ENCODE measurements at places on chromosomes 4 and X. TPM values are rescaled to one million over a fixed set of nuclear protein-coding genes. Genes with fewer than 3 reads are reported as not detected.

GRCh38 chrX:11740794-11741193 is 17.2 kb upstream of the MSL3 start:
- DNase-seq, result no peak

DNA sequence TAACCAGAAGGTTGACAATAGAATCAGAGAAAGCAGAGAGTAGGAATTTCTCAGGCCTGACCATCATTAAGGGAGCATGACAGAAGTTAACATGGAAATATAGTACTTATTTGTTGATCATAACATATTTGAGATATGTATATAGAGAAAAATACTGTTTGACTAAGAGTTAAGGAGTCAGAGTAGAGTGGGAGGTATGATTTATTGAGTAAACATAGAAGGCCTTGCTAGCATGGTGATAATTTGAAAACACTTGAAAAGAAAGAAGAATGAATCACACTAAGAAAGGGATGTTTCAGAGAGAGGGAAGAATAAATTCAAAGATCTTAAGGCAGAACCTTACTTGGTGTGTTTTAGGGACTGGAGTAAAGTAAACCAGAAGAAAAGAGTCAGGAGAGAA is 437.2 kb upstream of the TECRL start:
- no peak for DNase-seq

DNA sequence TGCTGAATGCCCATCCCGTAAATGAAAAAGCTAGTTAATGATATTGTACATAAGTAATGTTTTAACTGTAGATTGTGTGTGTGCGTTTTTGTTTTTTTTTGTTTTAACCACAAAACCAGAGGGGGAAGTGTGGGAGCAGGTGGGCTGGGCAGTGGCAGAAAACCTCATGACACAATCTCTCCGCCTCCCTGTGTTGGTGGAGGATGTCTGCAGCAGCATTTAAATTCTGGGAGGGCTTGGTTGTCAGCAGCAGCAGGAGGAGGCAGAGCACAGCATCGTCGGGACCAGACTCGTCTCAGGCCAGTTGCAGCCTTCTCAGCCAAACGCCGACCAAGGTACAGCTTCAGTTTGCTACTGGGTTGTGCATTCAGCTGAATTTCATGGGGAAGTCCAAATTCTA is at the start of gene SPP1:
Gene SPP1 (plus strand): TSS at position 249 of the 400 bp plus-strand sequence. CDS start 1,182 bp downstream, outside the sequence.
- DNase-seq, result no peak

- no peak for DNase-seq
Measured at GRCh38 chr4:57740625-57741190, 630.5 kb upstream of the IGFBP7 start.

The DOCK11 gene
- total RNA-seq, result 4.4 TPM

The TLL1 gene
- 2.8 TPM for total RNA-seq

DNA sequence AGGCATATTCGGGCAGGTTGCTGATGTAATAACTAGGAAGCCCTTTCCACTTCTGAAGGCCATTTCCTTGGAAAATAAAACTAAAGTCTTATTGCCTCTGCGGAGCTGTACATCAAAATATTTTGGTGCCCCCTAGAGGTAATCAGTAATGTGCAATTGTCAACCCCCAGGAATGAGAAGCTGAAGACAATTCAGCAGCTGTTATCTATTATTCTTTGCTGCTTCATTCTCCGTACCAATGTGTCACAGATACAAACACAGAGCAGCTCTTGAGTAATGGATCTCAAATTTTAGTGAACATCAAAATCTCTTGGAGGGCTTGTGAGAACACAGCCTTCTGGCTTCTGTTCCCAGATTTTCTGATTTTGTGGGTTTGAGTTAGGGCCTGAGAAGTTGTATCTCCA is 3.5 kb upstream of the SLIT2 start:
- no peak for DNase-seq

GRCh38 chr4:113837397-113837796 is 75.9 kb upstream of the CAMK2D start:
- DNase-seq, result no peak

DNA sequence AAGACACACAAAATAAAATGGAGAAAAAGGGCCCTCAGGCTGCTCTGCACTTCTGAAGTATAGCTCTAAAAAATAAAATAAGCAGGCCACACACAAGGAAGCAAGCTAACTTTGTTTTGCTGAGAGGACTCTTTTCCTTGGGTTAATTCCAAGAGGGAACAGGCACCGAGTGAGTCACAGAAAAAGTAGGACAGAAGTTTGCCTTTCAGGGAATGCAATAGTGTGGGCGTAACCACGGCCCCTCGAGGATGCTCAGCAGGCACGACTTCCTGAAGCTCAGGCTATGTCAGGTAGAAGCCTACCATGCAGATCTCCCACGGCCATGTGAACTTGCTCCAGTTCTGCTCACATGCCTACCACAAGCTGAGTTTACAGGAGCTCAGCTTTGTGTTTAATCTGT is 22.1 kb downstream of the PPP1R2C start:
- DNase-seq, result peak; percentile 48

DNA sequence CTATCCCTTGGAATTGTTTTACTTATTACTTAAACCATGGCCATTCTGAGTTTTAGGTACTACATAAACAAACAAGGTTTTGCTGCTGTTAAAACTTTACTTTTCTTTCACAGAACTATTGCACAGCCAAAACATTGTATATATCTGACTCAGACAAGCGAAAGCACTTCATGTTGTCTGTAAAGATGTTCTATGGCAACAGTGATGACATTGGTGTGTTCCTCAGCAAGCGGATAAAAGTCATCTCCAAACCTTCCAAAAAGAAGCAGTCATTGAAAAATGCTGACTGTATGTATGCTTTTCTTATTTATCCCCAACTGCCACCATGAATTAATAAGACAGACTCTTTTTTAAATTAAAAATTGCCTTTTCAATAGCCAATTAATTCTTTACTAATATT is 69.8 kb downstream of the CCKAR start:
- no peak for DNase-seq

DNA sequence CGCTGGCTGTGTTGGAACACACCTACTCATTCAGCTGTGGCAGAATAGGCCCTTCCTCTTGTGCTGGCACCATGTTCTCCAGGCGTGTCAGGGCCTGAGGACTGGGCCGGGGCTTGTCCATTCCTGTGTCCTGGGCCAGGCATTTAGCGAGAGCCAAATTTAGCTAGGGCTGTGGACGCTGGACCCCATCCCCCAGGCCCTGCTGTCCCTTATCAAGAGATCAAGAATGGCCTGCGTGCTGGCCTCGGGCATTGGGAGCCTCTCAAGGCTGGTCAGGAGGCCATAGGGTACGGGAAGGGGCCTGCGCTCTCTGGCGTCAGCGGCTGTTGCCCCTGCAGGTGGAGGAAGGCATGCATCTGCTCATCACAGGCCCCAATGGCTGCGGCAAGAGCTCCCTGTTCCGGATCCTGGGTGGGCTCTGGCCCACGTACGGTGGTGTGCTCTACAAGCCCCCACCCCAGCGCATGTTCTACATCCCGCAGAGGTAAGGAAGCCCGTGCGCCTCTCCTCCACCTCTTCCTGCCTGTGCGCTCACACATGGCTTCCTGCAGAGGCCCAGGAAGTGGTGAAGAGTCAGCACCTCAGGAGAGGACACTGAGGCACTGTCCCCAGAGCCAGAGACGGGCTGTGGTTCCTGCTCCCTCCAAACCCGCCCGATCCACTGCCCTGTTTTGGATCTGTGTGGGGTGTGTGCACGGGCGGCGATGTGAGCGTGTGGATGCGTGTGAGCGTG is 15.3 kb downstream of the ABCD1 start:
- no peak for DNase-seq

DNA sequence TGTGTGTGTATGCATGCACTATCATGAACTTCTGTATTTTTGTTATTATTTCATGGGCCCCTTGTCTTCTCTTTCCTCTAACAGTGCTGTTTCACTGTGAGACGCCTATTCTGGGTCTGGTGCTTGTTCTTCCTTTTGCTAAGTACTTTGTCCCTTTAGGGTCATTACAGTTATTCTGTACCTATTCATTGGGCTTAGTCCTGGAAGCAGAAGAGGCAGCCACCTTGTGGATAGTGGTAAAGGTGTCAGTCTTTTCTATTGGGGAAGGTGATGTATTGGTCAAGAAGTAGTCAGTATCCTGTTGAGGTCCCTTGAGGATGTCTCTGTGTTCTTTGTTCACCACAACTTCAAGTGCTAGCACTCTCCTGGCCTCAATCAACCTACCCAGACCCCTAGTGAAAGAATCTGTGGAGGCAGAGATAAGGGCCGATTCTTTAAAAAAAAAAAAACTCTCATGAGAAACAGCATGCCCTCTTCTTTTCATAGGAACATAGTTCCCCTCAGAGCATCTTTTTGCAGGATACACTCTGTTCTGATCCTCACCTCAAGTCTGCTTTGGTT is 593.8 kb downstream of the SPRY1 start:
- no peak for DNase-seq

The MSX1 gene
- 4.2 TPM for total RNA-seq

The DGKK gene
- total RNA-seq, result not detected

DNA sequence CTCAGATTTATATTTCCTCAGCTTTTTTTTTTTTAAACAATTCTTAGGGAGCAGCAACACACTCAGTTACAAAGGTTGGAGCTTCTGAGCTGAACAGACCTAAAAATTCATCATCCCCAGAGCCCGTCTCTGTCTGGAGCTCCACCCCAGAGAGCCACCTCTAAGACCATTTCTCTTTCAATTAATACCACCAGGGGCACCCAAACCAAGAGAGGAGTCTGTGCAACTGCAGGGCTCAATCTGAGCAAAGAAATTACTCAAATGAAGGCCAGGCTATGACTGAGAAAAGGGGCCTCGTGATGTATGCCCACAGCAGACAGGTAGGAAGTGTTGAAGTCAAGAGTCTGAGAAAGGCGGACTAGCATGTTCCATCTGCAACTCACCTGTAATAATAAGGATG is 95.5 kb downstream of the C4orf51 start:
- no peak for DNase-seq

The NPNT gene
- total RNA-seq, result 10.9 TPM

The ITM2A gene
- 76.3 TPM for total RNA-seq

DNA sequence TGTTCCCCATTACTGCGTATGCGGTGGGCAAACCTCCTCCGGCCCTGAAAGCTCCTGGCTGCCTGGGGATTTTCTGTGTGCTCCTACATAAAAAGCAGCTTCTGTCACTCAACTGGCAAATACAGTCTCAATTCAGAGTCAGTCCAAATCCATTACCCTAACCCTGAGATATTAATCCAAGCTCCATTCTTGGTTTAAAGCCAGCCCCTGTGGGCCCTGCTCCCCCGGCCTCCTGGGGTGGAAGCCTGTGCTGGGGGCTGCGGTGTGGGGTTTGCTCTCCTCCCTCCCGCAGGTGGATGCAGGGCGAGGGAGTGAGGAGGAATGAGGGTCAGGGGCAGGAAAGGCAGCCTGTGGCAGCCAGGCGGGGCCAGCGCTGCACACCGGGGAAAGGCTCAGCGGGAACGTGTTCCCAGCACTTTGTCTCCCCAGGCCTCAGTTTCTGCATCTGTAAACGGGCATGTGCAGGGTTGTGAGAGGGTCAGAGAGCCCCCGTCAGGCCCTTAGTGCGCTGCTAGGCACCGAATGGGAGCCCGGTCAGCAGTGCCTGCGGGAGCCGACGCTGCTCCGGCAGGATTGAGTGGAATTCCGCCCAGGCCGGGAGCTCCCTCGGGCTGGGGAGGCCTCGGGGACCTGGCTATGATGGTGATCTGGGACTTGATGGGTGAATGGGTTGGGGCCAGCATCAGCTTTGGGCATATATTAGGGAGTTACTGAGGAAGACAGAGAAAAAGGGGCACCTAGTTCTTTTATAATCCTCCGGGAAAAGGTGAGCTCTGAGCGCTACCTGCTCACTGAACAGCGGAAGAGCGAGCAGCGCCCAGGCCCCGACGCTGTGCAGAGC is 6.3 kb upstream of the RGS12 start:
- peak; percentile 42 for DNase-seq

- no peak for DNase-seq
Measured at GRCh38 chr4:74996996-74997395, 64.1 kb downstream of the PARM1 start.

The LRIT3 gene
- total RNA-seq, result not detected

DNA sequence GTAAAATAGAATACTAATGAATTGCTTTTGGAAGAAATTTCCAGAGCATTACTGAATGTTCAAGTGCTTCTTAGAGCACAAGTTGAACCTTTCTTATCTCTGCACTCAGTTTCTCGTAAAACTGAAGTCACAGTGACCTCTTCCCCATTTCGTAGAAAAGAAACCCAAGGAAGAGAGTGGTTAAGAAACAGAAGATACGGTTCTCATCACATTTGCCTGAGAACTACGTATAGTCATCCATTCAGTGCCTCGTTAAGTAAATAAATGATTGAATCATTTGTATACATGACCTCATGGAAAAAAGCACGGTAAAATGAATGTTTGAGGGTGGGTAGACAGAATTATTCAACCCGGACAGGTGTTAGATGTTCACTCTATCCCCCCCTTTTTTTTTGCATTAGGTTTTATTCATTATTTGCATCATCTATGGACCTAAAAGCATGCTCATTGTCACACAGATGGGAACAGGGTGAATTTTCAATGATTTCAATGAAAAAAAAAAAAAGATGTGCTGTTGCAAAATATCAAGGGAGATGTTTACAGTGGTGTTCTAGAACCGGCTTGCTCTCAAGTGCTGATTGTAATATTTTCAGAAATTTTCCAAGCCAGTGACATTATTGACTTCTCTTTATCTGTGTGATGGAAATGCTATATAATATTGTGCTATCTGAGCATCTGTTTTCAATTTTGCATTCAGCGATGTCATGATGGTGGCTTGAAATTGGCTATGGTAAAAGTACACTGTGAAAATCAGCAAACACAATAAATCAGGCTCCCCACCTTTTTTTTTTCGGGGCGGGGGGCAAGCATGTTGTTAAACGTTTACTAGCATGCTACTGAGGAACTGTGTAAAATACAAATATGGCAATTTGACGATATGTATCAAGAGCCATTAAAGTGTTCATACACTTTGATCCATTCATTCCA is 4.3 kb downstream of the RHOH start:
- no peak for DNase-seq

The NMU gene
- not detected for total RNA-seq

DNA sequence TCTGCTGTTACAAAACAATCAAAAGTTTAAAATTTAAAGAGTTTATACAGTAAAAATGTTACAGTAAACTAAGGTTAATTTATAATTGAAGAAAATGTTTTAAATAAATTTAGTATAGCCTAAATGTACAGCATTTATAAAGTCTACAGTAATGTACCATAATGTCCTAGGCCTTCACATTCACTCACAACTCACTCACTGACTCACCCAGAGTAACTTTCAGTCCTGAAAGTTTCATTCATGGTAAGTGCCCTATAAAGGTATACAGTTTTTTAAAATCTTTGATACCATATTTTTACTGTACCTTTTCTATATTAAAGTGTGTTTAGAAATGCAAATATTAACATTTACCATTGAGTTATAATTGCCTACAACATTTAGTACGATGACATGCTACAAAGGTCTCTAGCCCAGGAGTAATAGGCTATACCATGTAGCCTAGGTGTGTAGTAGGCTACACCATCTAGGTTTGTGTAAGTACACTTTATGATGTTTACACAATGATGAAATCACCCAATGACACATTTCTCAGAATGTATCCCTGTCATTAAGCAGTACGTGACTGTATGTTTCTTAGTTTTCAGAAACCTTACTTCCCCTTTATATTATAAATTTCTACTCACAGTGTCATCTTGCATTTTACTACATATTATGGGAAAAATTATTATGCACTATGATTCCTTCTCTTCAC is 320.8 kb downstream of the ADAM29 start:
- DNase-seq, result no peak

All from heart left ventricle (tissue), 16 donors.